ENCODE measurements at places on chromosomes 4 and X.

DNA sequence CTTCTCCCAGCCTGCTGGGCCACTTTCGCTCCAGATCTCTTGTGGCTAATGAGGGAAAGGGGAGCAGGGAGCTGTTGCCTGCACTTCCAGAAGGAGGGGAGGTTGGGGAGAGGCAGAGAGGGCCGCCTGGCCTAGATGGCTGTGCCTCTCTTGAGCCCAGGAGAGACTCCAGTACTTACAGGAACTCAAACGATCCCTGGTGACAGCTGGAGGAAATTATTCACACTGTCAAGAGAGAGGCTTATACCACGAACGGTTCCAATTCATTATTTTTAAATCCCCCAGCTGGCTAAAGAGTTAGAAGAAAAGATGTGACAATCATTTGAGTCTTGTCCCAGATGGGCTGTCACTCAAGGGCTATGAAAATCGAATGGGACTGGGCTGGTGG is 96.1 kb downstream of the PHKA2 start:
- DNase-seq, result no peak

GRCh38 chr4:87469390-87469789 is 47.0 kb downstream of the NUDT9 start:
- no peak for DNase-seq

DNA sequence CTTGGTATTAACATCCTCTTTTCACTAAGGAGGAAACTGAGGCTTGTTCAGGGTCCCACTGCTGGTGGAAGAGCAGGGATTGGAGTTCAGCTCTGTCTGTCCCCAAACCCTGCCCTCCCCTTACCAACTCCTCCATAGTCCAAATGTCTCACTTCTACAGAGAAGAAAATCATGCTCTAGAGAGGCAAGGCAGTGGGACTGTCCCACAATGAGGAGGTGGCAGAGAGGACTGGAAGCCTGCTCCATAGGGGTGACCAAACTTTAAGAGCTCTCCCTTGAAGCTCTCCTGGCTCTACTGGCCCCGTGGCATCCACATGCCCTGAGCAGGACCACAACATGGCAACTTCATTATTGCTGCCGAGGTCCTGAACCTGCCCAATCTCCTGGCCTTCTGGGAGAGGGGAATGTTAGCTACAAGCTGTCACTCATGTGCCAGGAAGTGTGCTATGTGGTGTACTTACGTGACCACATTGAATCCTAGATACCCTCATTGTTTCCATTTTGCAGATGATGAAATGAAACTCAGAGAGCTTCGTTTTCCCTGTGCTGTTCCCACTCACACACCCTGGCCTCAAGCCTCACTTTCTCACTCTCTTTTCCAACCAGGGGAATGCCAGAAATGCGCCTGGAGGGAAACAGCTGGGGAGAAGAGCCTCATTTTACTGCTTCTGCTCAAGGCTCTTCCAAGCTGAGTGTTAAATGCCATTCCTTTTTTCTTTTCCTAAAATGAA is 71.5 kb downstream of the ANAPC4 start:
- no peak for DNase-seq

GRCh38 chrX:39731735-39732134 is 366.0 kb downstream of the BCOR start:
- DNase-seq, result no peak

DNA sequence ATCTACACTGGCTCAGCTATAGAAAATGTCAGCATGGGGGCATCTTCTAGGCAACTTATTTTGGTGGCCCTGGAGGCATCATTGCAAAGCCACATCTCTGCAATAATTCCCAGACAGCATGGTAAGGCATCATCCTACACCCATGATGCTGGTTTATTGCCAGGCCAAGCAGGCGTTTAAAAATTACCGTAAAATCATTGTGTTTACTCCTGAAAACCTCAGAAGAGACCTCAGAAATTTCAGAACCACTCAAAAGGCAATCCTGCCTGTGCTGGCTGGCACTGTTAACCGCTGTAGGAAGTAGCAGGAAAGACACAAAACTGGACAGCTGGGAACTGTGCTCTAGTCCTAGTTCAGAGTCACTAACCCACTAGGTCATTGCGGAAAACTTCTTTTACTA is 63.2 kb downstream of the MID1 start:
- DNase-seq, result no peak

GRCh38 chrX:134570899-134571298 is 87.4 kb downstream of the PLAC1 start:
- DNase-seq, result no peak

DNA sequence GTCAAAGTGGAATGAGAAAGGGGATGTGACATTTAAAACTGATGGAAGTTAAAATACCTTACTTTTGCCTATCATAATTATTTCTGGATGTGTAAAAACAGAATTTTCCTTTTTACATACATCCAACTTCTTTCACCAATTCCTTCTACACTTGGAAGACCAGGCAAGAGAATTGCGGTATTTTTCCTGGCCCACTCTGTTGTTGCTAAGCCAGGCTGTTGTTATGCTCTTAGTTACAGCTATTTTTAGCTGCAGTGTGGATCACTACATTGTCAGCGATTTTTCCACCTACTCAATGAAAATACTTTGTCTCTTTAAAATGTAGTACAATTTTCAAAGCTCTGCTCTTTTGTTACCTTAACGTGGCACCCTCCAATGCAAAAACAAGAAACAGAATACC is 43.4 kb downstream of the NKX6-1 start:
- no peak for DNase-seq

DNA sequence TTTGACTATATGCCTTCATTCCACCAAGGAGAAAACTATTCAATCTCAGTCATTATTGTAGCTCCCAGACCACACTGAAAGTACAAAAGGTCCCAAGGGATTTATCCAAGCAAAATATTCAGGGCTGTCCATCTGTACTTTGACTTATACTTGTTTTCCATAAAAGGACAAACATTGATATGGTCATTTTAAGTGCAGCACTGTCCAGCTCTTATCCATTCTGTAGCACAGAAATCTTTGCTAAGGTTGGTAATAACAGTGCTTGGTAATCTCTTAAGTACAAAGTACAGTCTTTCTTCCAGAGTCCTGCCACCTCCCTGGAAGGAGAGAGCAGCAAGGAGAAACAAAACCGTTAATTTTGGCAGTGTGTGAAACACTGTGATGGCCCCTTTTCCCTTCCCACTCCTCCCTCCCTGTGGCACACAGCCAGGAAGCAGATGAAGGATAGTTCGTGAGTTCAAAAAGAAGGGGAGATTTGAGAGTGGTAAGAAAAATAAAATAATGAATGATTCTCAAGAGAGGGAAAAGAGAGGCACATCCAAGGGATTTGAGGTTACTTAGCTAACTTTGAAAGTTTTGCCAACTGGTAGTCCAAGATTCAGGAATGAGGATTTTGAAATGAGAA is 6.8 kb upstream of the CXCL2 start:
- DNase-seq, result no peak

- no peak for DNase-seq
Measured at GRCh38 chr4:152162331-152162697, 373.6 kb downstream of the FBXW7 start.

DNA sequence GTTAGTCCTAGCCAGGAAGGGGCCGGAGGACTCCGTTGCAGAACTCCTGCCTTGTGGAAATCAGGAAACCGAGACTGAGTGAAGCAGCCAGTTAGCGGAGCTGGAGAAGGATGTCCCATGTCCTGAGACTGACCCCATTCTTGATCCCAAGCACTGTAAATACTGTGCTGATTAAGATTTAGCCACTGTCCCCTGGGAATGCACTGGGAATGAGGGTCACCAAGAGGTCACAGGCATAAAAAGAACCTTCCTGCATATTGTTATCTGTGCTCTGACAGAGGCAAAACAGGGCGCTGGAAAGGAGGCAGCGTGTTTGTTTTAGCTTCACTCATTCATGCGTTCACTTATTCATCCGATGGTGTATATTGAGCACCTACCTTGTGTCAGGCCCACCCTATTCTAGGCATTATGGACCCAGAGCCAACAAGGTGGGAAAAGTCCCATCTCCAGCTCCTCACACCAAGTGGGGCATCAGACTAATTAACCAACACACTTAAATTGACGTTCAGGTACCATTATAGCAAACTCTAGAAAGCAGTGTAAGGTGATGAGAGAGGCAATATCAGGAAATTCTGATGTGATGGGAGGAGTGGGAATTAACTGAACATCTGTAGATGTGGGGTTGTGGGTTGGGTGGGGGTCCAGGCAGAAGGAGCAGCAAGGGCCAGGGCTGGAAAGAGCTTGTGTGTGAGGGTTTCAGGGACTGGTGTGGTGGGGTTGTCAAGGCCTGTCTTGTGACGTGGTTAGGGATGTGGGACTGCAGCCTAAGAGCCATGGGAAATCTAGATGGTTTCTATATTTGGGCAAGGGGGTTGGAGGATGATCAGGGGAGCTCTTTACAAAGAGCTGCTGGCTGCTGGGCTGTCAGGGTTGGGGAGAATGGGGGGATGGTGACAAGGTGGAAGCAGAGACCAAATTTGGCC is 10.6 kb upstream of the SLC2A9 start:
- DNase-seq, result no peak

- peak; percentile 11 for DNase-seq
Measured at GRCh38 chr4:25913056-25913850, 767 bp upstream of the SMIM20 start.

DNA sequence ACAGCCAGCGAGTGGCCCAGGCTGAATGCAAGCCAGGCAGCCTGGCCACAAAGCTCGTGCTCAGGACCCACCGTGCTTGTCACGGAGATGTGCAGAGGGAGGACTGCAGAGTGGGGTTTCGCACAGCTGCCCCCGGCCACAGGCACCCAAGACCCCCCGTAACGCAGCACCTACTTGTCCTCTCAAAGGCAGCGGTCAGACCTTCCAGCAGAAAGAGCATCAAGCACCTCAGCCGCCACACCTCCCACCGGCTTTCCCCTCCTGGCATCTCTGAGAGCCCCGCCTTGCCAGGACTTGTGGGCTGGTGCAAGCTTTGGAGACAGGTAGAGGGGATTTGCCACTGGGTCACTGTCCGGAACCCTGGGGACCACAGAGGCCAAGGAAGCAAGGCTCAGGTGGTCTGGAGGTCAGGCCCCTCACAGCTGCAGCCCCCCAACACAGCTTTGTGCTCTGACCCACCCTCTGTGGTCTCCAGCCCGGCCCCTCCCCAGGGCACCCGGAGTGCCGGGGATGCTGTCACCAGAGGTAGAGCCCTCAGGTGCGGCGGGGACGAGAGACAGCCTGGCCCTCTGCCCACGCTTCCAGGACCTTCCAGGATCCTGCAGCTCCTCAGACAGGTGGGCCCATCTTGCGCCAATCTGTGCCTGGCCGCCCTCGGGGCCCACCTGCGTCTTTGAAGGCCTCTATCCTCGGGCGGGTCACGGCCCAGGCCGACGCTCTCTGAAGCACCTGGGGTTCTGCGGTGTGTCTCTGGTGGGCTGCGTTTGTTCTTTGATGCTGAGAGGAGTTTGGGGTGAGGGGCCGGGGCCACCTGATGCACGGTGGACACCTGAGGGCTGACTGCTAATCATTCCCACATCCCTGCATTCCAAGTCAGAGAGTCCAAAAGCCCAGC is 34.4 kb upstream of the HMX1 start:
- no peak for DNase-seq

GRCh38 chr4:29052266-29052665 is 1667.9 kb upstream of the PCDH7 start:
- no peak for DNase-seq

- no peak for DNase-seq
Measured at GRCh38 chr4:93829820-93830687, 1.5 kb downstream of the ATOH1 start.

GRCh38 chrX:153507484-153508178 is 9.8 kb upstream of the ATP2B3 start:
- peak; percentile 75 for DNase-seq

DNA sequence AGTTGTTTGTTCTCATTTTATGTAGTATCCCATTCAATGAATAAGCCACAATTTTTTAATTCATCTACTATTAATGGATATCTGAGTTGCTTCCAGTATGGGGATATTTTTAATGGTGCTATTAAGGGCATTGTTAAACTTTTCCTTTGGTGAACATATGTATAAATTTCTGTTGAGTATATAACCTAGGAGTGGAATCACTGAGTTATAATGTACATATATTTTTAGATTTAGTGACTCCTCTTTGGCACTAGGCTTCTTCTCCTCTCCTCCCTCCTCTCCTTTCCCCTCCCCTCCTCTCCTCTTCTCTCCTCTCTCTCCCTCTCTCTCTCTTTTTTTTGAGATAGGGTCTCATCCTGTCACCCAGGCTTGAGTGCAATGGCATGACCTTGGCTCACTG is 26.4 kb downstream of the RBM47 start:
- no peak for DNase-seq

Measured in activated CD4-positive, alpha-beta T cell treated with anti-CD3 and anti-CD28 coated beads for 1 hour (primary cell).